Cerebellar nuclear complex (tissue), 1 donor: ENCODE measurements at places on chromosomes 5 and 9.

DNA sequence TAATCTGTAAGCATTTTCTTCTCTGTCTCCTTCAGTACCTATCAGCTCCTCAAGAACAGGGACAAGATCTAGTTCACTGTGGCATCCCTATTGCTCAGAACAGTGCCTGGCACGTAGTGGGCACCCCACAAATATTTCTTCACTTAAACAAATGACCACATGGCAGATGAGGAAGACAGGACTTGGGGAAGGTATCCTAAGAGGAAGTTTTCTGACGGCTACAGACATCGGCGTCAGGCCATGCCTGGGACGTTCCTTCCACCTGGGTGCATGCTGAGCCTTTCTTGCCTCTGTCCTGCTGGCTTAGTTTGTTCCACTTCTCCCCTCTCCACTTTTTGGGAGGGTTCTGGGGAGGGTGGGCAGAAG lies 60.2 kb downstream of the NEURL1B start:
- DNase-seq: no peak

- no peak for DNase-seq
Measured at GRCh38 chr5:31106691-31107090, 86.8 kb upstream of the CDH6 start.

GRCh38 chr5:81749561-81750307 lies 1.2 kb downstream of the SSBP2 start:
- no peak for DNase-seq

DNA sequence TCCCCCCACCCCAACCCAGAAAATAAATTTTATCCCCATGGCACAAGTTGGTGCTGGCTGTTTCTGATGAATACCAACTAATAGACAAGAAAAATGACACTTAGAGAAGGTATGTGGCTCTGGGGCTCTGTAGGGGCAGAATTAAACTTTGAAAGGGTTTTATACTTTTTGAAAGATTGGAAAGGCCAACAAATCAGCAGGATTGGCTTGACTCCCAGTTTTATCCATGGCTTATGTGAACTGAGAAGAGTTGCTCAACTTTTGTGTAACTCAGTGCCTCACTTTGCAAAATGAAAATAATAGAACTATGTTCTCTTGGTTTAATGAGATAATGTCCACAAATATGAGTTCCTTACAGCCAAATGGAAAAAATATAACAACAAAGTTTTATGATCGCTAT lies 288.9 kb upstream of the KIF2A start:
- no peak for DNase-seq

DNA sequence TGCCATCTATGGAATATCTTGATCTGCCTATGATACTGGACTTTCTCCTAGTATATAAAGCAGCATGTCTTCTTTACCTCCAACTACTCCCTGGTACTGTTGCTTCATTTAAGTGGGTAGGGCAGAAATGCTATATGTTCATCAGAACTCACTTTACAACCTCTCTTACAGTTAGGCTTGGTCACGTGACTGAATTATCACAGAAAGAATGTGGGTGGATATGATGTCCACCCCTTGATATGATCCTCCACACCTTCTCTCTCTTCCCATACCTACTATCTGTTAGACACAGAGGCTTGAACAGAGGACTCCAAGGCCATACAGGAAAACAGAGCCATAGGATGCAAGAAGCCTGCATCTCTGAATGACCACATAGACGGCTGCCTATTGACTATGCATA lies 19.8 kb downstream of the CRHBP start:
- DNase-seq: no peak

DNA sequence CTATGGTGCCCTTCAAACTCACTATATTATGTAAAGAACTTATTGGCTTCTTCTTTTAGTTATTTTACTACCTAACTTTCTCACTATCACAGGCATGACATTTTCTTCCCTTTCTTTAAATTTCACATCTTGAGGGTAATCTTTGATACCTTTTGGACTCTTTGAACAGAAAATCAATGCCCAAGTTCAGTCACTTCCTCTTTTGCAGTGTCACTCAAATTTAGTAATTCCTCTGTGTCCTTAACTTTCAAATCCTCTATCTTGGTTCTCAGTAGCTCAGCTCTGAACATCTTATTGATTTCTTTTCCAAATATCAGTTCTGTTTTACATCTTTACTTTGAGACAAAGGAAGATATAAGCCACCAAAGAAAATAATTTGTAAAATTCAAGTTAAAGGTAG lies 25.5 kb downstream of the CNTLN start:
- DNase-seq: no peak

DNA sequence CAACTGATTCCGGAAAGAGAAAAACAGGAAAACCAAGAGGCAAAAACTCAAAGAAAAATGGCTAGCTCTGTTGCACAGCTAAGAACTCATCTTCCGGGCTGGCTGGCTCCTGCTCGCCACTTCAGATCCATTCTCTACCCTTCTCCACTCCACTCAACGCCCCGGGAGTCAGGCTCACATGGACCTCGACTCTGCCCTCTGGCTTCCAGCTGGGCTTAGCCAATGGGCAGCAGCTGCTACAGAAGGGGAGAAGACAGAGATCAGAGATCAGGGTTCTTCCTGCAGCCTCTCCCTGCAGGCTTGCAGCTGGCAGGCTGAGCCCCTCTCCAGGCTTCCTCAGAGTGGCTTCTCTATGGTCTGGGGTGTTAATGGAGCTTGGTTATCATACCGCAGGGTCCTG lies 187.5 kb downstream of the MED10 start:
- DNase-seq: no peak

- DNase-seq: no peak
Measured at GRCh38 chr5:76401801-76402250, 1.3 kb upstream of the IQGAP2 start.

GRCh38 chr9:69140123-69140735 lies 33.8 kb upstream of the TJP2 start:
- no peak for DNase-seq

- no peak for DNase-seq
Measured at GRCh38 chr5:76953551-76954382, 922 bp downstream of the CRHBP start.

DNA sequence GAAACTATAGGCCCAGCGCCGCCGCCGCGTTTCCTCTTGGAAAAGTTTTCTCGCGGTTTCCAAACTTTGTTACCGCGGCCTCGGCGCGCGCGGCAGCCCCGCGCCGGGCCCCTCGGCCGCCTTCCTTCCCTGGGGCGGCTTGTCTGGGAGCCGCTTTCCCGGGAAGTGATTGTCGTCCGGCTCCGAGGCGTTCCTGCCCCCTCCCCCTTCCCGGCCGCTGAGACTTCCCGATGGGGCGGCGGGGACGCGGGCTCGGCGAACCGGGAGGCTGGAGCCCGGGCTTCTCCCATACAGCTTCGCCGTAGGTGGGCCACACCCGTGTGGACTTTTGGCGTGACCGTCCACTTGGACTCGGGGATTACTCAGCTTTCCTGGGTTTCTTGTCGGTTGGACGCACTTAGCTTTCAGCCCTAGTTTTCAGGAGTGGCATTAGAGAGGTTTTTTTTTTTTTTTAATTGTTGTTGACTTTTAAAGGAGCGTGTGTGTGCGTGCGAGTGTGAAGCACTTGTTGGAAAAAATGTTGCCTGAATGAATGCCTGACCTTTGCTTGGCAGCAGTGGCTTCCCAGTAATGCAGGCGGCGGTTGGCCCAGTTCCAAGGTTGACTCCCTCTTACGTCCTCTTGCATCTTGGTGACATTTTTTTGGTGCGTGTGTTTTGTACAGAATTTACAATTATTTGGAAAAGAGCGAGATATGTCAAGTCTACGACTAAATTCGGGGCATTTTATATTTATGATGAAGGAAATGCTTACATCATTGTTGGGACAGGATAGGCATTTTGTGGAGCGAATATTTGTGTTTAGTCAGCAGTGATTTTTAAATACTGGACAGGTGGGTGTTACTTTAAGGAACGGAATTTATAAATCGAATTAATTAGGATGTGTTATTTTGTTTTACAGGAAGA lies 821 bp downstream of the CTNNA1 start:
- no peak for DNase-seq

GRCh38 chr5:148809781-148810524 lies 16.5 kb upstream of the ADRB2 start:
- DNase-seq: no peak

DNA sequence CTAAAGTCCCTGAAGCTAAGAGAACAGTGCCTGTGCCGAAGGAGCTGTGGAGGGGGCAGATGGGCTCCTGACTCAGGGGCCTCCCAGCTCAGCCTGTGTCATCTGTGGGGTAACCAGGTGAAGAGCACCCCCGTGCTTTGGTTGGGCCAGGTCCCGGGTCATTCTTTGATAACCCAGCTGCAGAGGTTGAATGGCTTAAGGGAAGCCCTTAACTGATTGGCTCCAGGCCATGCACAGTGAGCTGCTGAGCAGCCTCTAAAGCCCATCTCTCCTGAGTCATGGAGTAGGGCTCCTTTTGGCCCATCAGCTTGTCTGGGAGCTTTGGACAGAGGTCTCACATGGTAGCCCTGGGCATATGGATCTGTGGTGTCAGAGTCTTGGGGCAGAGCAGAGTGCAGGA lies 28.7 kb downstream of the COL27A1 start:
- DNase-seq: no peak
